ENCODE measurements at places on chromosomes 1 and 21.

DNA sequence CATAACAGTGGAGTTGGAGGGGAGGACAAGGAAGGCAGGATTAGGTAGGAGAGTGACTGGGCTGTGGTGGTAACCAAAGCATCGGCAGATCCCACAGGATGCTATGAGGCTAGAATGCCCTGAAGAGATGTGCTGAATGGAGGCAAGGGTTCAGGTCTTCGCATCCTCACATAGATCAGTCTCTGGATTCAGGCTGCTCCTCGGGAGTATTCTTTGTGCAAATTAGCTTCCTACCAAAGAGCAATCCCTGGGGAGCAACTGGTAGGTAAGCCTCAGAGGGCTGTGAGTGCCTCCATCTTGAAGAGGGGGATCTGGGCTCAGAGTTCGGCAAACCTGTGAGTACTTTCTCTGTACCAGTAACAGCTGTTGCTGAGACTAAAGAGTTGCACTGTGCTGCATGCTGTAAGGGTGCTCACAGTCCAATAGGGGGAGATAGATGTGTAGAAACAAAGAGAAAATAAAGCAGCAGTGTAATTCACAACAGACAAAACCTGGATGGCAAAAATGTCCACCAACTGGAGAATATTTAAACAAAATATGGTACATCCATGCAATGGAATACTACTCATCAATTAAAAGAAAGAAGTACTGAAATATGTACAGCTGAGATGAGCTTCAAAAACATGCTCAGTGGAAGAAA is 322.4 kb upstream of the DEPDC1 start:
- DNase-seq: no peak

GRCh38 chr1:169348383-169349036 is 19.1 kb downstream of the NME7 start:
- DNase-seq: no peak

GRCh38 chr1:13830170-13830569 is 130.2 kb downstream of the PRDM2 start:
- no peak for DNase-seq

- DNase-seq: no peak
Measured at GRCh38 chr1:115660151-115660550, 18.4 kb downstream of the VANGL1 start.

DNA sequence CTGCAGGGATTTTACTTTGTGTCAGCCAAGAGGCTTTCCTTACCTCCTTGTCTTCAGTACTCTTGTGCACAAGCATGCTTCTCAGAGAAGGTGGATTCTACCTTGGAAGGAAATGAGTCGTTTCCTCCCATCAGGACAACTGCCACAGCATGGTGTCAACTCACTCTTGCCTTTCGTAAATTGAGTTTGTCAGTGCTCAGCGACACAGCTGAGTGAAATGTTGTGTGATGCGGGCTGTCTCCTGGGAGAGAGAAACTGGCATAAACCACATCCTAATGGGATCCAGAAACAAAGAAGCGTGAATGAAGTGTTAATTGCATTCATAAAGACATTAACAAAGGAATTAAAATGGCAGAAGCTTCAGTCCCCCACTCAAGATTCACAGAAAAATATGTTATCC is 51.5 kb upstream of the SLC22A15 start:
- DNase-seq: no peak

DNA sequence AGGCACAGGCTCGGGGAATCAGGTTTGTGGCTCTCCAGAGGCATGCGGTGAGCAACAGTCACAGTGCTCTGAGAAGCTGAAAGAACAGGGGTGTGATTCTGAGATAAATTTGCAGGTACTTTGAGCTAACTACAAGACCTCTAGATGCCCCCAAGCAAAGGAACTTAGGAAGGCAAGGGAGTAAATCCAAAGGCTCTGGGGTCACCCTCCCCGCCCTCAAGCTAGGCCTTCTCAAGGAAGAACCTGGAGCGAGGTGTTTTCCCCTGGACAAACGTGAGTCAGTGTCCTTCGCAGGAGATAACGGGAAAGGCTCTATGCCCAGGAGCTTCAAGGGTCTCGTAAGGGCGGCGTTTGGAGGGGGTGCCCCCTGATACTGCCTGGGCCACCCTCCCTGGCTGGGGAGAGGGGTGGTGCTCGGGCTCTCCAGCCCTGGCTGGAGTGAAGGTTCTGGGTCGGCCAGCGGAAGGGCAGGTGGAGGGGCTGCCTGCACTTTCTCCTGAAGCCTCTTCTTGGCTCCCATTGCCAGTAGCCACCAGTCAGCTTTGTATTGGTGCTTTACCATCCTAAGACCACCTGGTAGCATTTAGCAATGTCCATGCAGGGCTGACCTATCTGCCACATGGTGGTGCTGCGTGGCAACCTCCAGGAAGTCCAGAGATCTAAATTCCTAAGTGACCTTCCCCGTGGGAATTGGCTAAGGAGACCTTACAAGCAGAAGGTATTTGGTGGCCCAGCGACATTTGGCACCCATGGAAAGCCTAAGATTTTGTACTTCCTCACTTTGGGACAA is 44.0 kb downstream of the GPR161 start:
- no peak for DNase-seq

DNA sequence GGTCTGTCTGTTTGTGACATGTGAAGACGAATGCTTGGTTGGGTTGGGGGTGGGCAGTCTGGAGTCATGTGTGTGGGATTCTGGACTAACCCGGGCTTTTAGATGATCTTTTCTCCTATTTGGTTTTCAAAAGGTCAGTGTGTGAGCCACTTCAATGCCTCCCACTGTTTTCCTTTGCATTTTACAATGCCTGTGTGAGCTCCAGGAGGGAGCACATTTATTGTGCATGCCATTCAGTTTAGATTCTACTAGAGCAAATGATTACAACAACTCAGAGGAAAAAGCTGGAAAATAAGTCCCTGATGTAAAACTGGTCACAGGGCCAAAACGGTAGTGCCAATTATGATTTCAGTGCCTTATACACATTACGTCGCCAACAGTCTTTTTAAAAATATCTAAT is 90.9 kb downstream of the LYPLAL1 start:
- DNase-seq: no peak

- no peak for DNase-seq
Measured at GRCh38 chr1:17156108-17156507, 36.9 kb upstream of the PADI2 start.

- no peak for DNase-seq
Measured at GRCh38 chr1:107949467-107950253, 15.3 kb downstream of the VAV3 start.

GRCh38 chr1:67514786-67515185 is 84.6 kb upstream of the SERBP1 start:
- no peak for DNase-seq

GRCh38 chr1:159972443-159973205 is 18.6 kb upstream of the SLAMF9 start:
- no peak for DNase-seq
